Stimulated activated CD4-positive, alpha-beta T cell treated with anti-CD3 and anti-CD28 coated beads, TNF-alpha, amount 100 ng/mL, for 48 hours (primary cell): ENCODE measurements at places on chromosomes 4 and X.
A peak's percentile ranks its signal among the peaks of the same experiment; 100 is the strongest.

- DNase-seq: peak; percentile 15
These were observed 59.4 kb downstream of the POLR2B start for GRCh38 chr4:57037982-57038604.

- DNase-seq: no peak
These were observed 98.7 kb downstream of the TMEM131L start for GRCh38 chr4:153564630-153565525.

GRCh38 chr4:104969394-104970082, 177.1 kb upstream of the TET2 start:
- no peak for DNase-seq

DNA sequence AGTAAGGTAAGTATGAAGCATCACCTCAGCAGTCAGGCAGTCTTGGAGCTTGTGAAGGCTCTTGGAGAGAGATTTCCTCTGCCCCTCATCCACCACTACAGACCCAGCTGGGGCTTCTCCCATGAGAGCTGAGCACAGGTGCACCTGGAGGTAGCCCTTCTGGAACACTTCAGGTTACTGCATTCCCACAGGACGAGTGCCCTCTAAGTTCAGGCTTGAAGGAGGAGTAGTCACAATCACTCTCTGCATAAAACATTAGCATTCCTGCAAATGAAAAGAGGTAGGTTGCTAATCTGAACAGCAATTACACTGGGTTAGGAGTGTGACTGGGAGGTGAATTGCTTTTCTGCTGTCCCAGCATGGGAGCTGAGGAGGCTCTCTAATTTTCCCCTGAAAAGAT, 308.8 kb downstream of the TEX13C start:
- DNase-seq: no peak

GRCh38 chr4:169765835-169766234, 8.1 kb upstream of the HPF1 start:
- DNase-seq: no peak

GRCh38 chr4:13865871-13866669, 238.5 kb upstream of the BOD1L1 start:
- DNase-seq: no peak

DNA sequence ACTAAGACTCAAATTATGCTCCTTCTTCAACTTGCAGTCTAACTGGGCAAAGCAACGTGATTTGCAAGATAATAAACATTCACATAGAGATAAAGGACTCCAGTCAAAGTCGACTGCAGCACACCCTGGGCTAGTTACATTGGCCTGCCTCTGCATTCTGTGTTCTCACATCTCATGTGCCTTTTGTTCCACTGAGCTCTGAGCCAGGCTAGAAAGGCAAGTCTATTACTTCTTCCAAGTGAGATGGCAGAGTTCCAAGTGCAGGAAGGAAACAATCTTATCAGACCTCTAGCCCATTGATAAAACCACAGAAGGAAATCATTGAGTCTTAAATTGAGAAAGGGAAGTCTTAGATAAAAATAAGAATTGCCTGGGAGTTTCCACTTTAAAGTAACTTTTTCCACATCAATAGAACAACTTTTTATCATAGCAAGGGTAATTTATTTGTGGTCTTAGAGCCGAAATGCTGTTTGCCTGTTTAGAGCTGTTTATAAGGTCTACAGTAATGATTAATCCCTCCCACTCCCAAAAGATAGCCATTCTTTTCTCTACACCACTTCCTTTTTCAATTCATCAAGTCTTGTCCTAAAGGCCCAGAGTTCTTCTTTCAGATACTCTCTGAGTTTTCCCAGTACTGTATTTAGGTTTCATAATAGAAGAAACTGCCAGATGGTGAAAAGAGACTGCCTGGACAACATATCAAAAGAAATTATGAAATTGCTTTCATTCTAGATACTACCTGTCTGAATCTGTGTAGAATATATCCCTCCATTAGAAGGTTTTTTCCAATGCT, 200.2 kb downstream of the GUCY2F start:
- no peak for DNase-seq

DNA sequence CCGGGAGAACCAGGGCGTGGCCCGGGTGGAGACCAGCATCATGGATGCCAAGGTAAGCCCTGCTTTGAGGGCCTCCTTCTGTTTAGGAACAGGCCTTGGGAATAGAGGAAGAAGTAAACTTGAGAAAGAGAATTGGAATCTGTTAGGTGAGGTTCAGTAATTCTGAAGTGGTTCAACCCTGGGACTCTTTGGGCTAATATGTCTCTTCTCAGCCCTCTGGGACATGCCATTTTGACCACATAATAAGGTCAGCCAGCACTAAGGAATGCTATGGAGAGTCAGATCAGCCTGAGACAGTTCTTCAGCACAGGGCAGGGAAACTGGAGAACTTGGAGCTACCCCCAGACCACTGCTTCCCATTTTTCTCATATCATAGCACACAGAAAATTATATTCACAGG, 63.3 kb upstream of the PRPS1 start:
- no peak for DNase-seq

- DNase-seq: no peak
These were observed 40.9 kb upstream of the XK start for GRCh38 chrX:37644381-37645305.

GRCh38 chr4:40316333-40316781, 18.8 kb upstream of the CHRNA9 start:
- no peak for DNase-seq

- DNase-seq: no peak
These were observed 819.6 kb downstream of the NLGN4X start for GRCh38 chrX:5409106-5409505.

- no peak for DNase-seq
These were observed 691 bp downstream of the SCARB2 start for GRCh38 chr4:76212851-76213414.

DNA sequence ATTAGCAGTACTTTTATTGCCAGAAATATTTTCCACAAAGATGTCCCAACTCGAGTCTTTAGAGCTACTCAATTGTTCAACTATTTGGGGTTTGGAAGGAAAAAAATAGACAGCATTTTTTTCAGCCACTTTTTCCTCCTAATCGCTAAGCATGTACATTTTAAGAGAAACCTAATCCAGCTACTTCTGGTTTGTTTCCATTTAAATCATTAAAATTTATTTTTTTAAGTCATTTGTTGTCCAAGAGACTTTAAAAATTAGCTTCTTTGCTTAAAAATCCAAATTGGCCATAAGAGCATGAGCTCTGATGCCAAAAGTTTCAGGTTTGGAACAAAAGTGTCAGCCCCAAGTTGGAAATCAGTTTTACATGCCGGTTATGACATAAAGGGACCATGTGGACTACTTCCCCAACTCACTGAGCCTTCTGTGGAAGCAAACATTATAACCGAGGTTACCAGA, 186.3 kb upstream of the INTU start:
- DNase-seq: no peak

GRCh38 chr4:88979276-88979675, 77.7 kb downstream of the FAM13A start:
- no peak for DNase-seq

DNA sequence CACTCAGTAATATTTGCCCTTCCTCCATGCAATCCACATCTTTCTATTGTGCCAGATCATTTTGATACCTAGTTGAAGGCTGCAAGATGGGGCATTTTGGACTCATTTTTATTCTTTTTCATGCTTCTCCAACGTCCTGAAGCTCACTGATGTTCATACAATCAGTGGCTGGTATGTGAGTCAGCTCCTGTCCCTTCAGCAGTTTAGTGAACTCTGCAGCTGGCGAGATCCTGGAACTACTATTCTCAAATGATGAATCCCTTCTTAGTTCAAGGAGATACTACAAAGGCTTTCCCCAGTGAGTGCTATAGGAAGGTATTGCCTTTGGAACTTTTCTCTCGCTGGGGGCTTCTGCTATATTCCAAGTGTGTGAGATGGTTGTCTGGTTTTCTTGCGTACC, 9.6 kb upstream of the CCDC149 start:
- DNase-seq: no peak

DNA sequence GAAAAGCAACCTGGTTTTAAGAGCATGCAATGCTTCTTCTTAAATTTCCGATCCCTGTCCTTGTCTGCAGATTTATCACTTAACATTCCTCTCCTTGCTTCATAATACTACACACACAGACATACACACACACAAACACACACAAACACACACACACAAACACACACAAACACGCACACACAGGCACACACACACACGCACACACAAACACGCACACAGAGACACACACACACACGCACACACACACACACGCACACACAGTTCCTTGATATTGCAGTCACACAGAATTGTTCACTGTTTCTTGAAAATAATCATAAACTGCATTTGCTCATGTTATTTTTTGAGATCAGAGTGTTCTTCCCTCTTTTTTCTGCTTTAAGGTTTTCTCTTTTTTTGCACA, 458.3 kb upstream of the ATOH1 start:
- DNase-seq: no peak

GRCh38 chrX:15416133-15416993, 32.1 kb upstream of the VEGFD start:
- DNase-seq: no peak
